ENCODE measurements at places on chromosomes 4 and X.

GRCh38 chr4:131248314-131248713 lies 1900.8 kb upstream of the PCDH10 start:
- DNase-seq, result no peak

DNA sequence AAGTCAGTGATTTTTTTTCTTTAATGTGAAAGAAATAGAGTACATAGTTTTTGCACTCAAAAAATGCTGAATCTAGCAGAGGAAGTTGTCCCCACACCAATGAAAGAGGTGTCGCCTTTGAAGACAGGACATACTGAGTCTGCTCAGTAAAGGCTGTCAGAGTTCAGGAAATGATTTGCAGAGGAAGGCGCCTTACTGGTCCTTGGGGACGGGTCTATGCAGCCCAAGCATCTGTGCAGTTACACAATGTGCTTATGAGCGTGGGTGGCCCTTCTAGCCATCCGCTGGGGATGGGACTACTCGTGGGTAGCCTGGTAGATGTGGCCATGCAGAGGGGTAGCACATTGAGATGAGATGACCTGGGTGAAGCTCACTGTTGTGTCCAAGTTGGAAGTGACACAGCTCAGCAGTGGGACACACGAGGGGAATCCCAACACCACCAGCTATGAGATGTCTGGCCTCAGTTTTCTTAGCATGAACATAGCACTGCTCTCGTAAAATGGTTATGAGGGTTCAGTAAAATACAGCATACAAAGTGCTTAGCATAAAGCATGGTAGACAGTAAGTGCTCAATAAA lies 116.5 kb upstream of the RBPJ start:
- no peak for DNase-seq

DNA sequence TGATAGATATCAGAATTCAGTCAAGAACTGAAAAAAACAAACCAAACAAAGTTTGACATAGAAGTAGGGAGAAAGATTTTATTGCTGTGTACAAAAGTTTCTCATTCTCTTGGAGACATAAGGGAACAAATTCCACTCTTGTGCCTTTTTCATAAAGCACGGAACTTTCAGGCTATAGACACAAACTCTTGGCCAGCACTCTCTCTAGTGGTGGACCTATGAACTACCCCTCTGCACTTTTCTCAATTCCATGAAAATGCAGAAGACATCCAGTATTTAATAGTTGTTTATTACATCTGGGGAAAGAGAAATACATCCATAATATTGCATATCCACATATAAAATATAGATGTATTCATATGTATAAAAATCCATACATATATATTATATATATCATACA lies 291.6 kb upstream of the HS3ST1 start:
- peak; percentile 68 for DNase-seq

- DNase-seq, result no peak
These were observed 146.0 kb downstream of the STIM2 start for GRCh38 chr4:27006646-27007045.

DNA sequence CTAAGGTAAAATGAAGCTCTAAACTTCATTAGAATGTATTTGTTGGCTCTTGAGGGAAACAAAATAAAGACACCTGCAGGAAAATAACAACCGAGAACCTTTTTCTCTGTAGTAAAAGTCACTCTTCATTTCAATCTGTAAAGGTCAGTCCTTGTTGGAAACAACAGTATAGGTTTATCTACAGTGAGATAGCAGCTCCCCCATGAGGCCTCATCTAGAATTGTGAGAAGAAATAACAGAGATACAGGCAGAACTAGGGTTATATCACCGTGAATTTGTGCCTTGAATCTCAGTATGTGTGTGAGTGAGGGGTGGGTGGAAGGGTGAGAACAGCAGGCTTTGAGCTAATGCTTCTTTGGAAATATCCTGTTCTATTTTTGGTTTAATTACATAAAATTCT lies 107.8 kb upstream of the FMR1 start:
- DNase-seq, result peak; percentile 10

GRCh38 chr4:121680571-121680970 lies 16.2 kb downstream of the ANXA5 start:
- DNase-seq, result no peak

- peak; percentile 31 for DNase-seq
These were observed 243.4 kb downstream of the ARHGAP10 start for GRCh38 chr4:147975325-147975724.

GRCh38 chr4:154024097-154024694 lies 235.3 kb upstream of the SFRP2 start:
- no peak for DNase-seq

DNA sequence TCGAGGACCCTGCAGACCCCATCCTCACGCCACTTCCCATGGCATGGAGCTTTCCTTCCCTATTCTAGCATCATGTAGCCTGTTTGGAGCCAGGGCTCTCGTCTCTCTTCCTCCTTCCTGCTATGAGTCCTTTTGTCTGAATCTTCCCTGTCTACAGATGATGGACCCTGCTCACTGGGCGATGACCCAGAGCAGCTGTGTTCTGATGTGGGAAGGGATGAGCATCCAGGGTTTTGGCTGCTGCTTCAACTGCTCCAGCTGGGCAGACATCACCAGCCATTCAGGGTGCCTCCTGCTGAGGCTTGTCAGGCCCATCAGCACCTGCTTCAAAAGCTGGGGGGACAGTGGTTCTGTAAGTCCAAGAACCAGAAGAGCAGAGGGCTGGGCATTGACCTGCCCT lies 3.2 kb upstream of the CCKAR start:
- peak; percentile 28 for DNase-seq

Data from LHCN-M2 (cell line).